ENCODE measurements at places on chromosomes 5 and 9. TPM values are rescaled to one million over a fixed set of nuclear protein-coding genes. Genes with fewer than 3 reads are reported as not detected.

The LCP2 gene
- total RNA-seq, result 304 TPM

The SLC36A2 gene
- not detected for total RNA-seq

The ZNF883 gene
- not detected for total RNA-seq

The LTC4S gene
- total RNA-seq, result 2.1 TPM

The TRPM3 gene
- total RNA-seq, result not detected

The RNF180 gene
- not detected for total RNA-seq

The PCDHA9 gene
- not detected for total RNA-seq

The NTNG2 gene
- 5.9 TPM for total RNA-seq

The SEC61B gene
- total RNA-seq, result 148 TPM

The DMRT3 gene
- not detected for total RNA-seq

The AQP3 gene
- total RNA-seq, result 167 TPM

Data from activated CD4-positive, alpha-beta memory T cell treated with anti-CD3 and anti-CD28 coated beads, Interleukin-2, amount 10 ng/mL, durations not matched to agents 7 days and 5 days (primary cell).